ENCODE measurements at places on chromosomes 3 and 15.

DNA sequence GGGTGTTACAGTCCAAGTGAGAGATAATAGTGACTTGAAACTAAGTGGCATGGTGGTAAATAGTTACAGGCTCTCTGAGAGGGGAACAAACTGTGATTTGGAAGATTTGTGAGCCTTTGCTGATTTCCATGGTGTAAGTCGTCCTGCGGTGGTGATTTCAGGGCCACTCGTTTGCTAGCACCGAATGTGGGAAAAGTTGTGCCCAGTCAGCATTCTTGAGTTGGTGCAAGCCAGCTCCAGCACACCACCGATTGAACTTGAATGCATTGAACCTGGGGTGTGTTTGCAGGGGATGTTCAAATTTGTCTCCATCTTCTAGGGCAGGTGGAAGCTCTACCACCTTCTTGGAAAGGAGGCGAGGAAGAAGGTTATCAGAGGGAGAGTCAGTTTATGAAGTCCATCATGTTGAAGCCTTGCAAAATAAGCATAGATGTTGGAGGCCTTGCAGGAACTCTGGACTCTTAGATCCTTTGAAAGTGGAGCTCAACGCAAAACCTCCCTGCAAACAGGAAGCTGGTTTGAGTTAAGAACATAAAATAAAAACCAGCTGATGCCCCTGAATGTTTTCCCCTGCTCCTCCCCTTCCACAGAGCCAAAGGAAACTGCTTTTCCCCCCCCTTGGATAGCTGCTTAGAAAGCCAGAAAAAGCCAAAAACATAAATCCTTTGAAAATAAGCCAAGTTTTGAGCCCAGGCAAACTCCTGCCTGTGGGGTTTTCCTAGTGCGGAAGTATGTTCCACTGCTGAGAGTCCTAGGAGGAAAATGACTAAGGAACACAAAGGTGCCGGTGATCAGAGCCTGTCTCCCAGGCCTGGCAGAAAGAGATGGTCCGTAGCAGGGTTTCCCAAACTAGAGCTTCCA, 21.9 kb downstream of the MAPKBP1 start:
- DNase-seq, result no peak

- no peak for DNase-seq
Measured at GRCh38 chr3:42823351-42823750, 14.1 kb downstream of the ACKR2 start.

DNA sequence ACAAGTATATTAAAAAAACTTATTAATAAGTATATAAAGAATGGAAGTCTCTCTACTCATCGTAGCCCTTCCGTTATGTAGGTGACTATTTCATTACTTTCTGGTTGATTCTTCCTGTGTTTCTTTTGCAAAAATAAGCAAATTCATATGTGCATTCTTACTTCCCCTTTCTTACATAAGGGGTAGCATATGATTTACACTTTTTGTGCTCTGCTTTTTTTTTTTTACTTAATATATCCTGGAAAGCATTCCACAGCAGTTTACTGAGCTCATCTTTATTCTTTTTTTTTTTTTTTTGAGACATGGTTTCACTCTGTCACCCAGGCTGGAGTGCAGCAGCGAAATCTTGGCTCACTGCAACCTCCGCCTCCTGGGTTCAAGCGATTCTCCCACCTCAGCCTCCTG, 12.9 kb downstream of the SCAMP5 start:
- DNase-seq, result no peak

DNA sequence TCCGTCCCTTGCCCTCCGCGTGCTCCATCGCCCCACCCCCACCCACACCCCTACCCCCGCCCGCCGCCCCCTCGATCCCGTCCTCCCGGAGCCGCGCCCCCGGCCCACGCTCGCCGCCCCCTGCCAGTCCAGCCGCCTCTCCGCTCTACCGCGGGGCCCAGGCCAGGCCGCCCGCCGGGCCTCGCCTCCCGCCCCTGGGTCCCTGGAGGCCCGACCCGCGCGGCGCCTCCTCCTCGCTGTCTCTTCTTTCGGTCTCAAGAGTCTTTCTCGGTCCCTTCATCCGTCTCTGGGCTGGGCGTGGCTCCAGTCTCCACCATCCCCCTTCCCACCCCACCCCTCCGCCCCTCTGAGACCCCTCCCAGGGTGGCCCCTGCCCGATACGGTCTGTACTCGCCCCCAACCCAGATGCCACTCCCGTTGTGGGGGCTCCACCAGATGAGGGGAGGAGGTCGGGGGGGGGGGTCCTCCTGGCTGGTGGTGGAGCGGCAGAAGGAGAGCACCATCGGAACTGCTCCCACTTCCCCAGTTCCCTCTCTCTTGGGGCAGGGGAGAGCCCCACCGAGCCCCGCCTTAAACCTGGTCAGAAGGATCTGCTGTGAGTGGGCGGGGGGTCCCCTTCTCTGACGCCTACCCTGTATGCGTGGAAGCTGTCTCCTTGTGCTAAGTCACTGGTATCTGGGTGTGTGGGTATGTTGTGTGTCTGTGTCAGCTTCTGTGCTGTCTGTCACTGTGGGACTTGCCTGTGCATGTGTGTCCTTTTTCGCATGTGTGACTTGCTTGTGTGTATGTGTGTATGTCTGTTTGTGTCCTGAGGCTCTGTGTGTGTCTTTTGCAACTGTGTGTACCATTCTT, 1.0 kb downstream of the PRKCD start:
- DNase-seq, result no peak

- no peak for DNase-seq
Measured at GRCh38 chr3:99909714-99910495, 92.2 kb downstream of the CMSS1 start.

DNA sequence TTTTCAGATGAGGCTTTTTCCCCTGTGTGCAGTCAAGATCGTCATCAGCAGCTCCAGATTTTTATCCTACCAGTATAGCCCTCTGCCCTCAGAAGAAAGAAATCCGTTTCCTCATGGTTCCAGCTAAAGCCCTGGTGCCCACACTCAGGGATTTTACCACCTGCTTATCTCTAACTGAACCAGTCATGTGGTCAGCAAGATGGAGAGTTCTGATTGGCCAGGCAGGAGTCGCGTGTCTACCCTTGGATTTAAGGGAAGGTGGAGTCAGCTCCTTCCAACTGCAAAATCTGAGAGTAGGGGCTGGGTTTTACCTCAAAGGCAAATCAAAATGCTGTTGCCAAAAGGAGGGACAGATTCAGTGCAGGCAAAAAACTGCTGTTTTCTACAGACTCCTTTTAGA, 135.3 kb downstream of the LRTM1 start:
- no peak for DNase-seq

GRCh38 chr3:184489268-184489841, 72.2 kb upstream of the EPHB3 start:
- no peak for DNase-seq

- no peak for DNase-seq
Measured at GRCh38 chr3:30500666-30501399, 105.6 kb upstream of the TGFBR2 start.

DNA sequence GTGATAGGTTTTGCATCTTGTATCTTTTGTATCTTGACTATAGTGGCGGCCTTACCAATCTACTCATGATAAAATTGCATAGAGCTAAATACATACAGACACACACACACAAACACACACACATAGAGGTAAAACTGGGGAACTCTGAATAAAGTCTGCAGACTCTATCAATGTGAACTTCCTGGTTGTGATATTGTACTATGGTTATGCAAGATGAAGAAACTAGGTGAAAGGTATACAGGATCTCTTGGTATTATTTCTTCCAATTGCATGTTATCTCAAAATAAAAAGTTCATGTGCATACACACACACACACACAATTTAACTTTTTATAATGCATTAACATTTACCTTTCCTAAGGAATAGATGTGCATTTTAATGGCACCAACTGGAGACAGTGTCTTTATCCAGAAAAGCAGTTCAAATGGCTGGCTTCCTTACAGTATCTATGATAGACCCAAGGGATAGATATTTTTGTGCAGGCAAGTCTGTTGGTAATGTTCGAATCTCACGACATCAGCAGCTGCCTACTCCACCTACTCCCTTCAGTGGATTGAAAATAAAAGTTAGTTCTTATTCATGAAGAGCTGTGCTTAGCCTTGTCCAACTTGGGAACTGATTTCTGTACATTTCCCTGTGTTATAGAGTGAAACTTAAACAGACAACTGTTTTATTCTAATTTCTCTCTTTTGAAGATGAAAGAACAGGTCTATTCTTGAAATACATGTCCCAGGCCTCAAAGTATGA, 46.9 kb upstream of the SPRED1 start:
- no peak for DNase-seq

- no peak for DNase-seq
Measured at GRCh38 chr3:126553284-126554084, 5.2 kb downstream of the C3orf22 start.

- no peak for DNase-seq
Measured at GRCh38 chr3:47976135-47976732, 40.0 kb downstream of the MAP4 start.

DNA sequence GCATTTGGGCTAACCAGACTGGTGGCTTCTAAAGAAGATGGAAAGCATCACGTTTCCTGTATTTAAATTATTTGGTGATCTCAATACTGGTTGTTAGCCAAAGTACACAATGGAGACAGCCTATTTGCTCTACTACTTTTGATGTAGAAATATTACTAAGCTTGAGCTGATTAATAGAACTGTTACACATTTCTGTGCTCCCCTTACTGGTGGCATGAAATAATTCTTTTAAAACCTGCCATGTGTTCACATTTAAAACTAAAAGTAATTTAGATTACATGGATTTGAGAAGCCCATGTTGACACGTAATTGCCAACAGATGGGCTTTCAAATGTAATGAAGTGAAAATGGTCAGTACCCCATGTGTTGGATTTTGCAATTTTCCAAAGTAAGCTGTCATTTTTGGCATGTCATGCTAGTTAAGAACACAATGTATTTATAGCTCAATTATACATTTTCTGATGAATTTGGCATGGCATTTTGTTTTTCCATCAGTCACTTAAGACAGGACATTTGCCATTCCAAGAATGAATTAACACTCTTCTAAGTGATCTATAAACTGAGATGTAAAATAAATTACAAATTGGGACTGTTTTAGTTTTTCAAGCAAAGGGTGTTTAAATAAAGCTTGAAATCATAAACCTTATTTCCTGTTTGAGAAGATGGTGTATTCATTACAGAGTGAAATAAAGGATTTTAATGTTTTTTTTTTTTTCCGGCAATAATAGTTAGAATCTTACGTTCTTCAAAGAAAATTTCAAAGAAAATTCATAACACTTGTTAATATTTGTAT, 10.8 kb upstream of the RARRES1 start:
- no peak for DNase-seq

DNA sequence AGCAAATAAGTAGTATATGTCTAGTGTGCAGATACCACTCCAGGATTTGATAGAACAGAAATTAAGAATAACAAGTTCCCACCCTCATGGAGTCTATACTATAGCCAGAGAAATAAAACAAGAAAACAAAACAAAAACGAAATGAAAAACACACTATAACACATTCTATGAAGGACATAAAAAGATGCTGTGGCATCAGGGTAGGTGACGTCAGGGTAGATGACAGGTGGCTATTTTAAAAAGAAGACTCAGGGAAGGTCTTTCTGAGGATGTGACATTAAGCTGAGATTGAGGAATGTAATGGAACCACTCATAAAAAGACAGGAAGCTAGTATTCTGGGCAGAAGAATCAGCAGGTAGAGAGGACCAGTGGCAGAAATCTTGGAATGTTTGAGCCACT, 469.6 kb downstream of the RAP2B start:
- no peak for DNase-seq

- DNase-seq, result no peak
Measured at GRCh38 chr3:177688152-177688551, 490.9 kb upstream of the TBL1XR1 start.

DNA sequence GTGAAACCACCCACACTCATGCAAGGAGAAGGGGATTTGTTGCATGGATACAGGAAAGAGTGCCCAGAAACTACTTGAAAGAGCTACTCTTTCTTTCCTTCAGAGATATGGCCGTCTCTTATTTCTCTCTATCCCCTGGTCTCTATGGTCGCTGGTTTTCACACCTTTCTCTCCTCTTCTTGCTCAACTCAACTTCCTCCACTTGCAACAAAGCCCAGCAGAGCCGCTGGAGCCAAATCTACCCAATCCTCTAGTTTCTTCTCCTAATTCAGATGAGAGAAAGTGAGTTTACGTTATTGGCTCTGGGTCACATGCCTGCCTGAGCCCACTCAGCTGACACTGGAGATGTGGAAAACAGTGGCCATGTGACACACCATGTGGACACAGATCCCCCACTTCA, 215.2 kb downstream of the OSBPL10 start:
- DNase-seq, result no peak

GRCh38 chr15:61556037-61556648, 327.0 kb upstream of the RORA start:
- DNase-seq, result no peak

GRCh38 chr15:79170256-79170664, 79.7 kb upstream of the RASGRF1 start:
- no peak for DNase-seq

DNA sequence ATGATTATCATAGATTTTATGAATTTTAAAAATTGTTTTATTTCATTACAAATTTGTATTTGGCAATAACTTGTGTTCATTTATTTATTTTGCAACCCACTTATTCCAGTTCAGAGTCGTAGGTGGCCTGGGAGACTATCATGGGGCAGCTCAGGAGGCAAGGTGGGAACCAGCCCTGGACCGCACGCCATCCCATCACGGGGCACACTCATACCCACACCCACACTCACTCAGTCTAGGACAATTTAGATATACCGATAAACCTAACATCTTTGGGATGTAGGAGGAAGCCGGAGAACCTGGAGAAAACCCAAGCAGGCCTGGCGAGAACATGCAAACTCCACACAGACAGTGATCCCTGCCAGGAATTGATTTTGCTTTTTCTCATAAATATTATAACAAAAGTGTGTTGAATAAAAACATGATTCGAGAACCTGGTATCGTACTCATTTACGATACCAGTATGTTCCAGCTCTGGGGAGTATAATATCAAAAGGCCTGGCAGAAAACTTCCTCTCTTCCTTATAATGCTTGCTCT, 205.3 kb downstream of the NFKBIZ start:
- no peak for DNase-seq

- DNase-seq, result no peak
Measured at GRCh38 chr3:74535281-74535680, 79.2 kb downstream of the CNTN3 start.

DNA sequence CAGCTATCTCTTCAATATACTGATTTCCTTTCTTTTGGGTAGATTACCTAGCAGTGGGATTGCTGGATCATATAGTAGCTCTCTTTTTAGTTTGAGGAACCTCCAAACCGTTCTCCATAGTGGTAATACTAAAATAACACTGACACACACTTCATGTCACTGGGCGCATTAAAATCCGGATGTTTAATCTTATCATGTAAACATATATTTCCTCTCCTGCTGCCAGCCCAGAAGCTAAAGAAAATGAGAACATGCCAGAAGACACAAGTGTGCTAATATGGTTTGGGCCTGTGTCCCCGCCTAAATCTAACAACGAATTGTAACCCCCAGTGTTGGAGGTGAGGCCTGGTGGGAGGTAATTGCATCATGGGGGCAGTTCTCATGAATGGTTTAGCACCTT, 23.6 kb upstream of the KCNMB2 start:
- no peak for DNase-seq

DNA sequence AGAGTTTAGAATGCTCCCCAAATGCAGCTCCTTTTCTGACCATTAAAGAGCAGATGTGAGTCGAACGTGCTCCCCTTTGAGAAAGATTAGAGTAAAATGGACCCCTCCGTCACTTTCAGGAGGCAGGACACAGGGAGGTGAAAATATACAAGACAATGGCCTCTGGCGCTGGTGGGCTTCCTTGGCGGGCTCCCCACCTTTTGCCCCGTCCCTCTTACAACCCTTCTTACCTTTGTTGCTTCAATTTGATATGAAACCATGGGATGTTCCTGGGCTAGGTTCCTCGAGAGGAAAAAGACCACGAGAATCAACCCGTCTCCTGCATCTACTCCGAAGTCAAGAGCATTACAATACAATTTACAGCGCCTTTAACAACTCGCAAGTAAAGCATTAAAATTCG, 214.2 kb downstream of the MEIS2 start:
- DNase-seq, result no peak

- no peak for DNase-seq
Measured at GRCh38 chr3:23096041-23096440, 107.1 kb upstream of the UBE2E2 start.

All from stimulated activated CD8-positive, alpha-beta memory T cell treated with anti-CD3 and anti-CD28 coated beads, Interleukin-7, amount 100 ng/mL, for 1 hour (primary cell).